Breast epithelium (tissue), 4 donors: ENCODE measurements at places on chromosomes 7 and 10. TPM values are rescaled to one million over a fixed set of nuclear protein-coding genes. Genes with fewer than 3 reads are reported as not detected.

GRCh38 chr10:27621461-27621860 is 117.4 kb downstream of the RAB18 start:
- DNase-seq = no peak

The GNG11 gene
- total RNA-seq = 17.3 TPM

GRCh38 chr10:117090834-117091233 is 47.2 kb downstream of the VAX1 start:
- no peak for DNase-seq

DNA sequence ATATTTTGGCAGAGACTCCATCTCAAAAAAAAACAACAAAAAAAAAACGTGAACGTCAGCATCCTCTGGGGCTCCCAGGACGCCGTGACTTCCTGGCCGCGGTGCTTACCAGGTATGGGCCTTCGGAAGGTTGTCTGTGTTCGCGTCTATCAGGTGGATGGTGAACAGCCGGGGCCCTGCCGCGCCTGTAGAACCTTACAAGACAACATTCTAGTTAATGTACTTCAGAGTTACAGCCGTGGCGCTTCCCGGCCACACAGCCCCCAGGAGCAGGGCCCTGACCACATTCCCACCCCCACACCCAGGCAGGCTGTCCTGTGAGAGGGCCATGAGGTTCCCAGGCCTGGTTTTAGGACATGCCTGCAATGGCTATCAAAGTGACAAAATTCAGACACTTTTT is 111.0 kb downstream of the SMURF1 start:
- DNase-seq = no peak

GRCh38 chr10:116768786-116769185 is 26.4 kb upstream of the HSPA12A start:
- no peak for DNase-seq
